ENCODE measurements at places on chromosomes 2 and 18.

GRCh38 chr2:100113990-100114433 is 28.4 kb downstream of the AFF3 start:
- DNase-seq = no peak

DNA sequence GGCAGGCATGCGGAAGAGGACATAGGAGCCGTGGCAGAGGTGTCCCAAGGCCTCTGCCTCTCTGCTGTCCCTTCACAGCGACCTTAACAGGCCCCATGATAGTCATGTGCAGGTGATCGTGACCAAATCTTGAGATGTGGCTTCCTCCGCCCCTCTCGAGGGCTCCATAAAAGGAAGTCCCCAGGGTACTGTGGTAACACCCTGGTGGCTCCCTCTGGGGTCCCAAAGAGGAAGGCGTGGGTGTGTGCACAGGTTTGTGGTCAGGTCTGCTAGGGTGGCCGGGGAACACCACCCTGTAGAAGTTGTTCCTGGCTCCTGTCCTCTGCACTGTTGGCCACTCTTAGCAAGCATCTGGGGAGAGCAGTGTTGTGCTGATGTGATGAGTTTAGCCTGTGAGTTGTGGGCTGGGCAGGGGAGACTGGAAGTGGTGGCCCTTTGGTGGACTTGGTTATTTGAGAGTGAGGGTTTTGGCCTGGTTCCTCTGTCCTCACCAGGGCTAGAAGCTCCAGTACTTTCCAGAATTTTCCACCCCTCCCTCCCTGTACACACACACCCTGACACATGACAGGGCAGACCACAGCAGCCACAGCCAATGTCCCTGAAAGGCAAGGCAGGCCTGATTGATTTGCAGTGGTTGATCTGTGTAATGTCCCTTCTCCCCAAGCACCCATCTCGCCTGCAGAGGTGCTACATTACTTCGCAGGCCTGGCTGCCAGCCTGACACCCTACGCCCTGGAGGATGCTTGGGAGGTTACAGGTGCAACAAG is 68.9 kb upstream of the BOD1L2 start:
- DNase-seq = no peak

GRCh38 chr2:240568678-240569522 is 616 bp downstream of the RNPEPL1 start:
- DNase-seq = peak; percentile 57

- DNase-seq = peak; percentile 99
Measured at GRCh38 chr2:85744741-85745601, 8.8 kb upstream of the ATOH8 start.

- peak; percentile 99 for DNase-seq
Measured at GRCh38 chr18:3603421-3604234, 153.7 kb downstream of the TGIF1 start.

DNA sequence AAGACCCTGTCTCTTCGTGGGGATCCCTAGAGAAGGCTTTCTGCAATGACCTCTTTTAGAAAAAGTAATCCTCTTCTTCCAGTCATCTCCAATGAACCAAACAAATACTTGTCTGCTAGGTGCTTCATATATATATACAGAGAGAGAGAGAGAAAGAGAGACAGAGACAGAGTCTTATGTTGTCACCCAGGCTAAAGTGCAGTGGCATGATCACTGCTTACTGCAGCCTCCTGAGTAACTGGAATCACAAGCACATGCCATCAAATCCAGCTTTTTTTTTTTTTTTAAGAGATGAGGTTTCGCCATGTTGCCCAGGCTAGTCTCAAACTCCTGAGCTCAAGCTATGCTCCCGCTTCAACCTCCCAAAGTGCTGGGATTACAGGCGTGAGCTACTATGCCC is 18.6 kb upstream of the PKDCC start:
- DNase-seq = no peak

- no peak for DNase-seq
Measured at GRCh38 chr2:1676091-1676912, 68.0 kb downstream of the PXDN start.

GRCh38 chr2:28779001-28779400 is 27.4 kb downstream of the PPP1CB start:
- DNase-seq = no peak

DNA sequence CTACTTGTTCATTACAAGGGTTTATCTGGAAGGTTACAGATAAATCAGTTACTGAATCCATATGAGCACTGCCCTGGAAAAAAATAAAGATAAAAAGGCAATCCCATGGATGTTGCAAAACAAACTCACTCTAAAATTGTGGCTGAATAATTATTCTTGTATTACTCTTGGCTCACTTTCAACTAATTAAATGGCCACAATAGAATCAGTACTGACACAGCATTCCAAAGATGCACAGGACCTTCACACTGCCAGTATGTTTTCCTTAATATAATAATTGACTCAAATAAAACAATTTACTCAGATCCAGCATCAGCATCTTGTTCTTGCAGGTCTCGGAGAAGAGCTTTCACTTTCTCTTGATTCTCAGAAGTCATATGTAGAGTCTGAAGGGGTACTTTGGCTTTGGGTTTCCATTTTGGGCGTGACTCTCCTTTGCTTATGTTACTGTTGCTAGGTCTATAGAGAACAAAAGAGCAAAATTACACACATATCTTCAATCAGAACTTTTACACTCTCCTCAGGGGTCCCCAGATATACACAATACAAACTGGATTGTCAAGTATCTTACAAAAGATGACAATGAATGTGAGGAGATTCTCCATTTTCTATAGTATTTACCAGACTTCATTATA is 12.6 kb downstream of the DHX57 start:
- no peak for DNase-seq

DNA sequence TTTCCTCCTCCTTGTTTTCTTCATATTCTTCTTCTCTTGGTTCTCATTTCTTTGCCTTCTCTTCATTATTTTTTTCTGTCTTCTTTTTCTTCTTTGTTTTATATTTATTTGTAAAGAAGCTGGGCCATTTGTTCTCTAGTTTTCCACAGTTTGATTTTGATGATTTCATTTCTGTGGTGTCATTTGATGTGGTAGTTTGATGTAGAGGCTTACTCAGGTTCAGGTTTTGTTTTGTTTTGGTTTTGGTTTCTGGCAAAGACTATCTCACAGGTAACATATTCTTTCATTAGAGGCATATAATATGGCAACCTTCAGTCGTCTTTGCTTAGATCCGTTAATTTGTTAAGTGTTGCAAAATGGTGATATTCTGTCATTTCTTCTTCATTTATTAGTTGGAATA is 75.3 kb downstream of the BABAM2 start:
- no peak for DNase-seq

DNA sequence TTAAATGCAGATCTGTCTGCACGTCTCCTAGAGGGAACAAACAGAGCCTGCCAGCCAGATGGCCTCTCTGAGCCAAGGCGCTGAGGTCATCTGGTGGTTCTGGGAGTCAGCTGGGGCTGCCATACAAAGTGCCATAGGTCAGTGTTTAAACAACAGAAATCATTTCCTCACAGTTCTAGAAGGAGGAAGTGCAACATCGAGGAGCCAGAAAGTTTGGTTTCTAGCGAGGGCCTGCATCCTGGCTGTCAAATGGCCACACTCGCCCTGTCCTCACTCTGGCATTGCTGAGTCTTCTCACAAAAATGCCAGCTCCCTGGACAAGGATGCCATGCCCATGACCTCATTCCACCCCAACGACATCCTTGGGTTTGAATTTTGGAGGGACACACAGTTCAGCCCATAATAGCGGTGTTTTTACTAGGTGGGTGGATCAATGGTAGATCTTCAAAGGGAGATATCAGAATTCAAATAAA is 59.6 kb downstream of the MYT1L start:
- peak; percentile 40 for DNase-seq

GRCh38 chr2:239102266-239102665 is 254.4 kb downstream of the TWIST2 start:
- no peak for DNase-seq

GRCh38 chr2:134714228-134714627 is 4.6 kb downstream of the TMEM163 start:
- no peak for DNase-seq

Measured in fibroblast of skin of scalp (primary cell).